ENCODE measurements at places on chromosomes 16 and 17.

GRCh38 chr16:47507701-47508100, 46.6 kb downstream of the PHKB start:
- DNase-seq: no peak

- no peak for DNase-seq
These were observed 44.6 kb downstream of the SMIM36 start for GRCh38 chr17:55466671-55467070.

- DNase-seq: no peak
These were observed 61.5 kb downstream of the NF1 start for GRCh38 chr17:31156326-31156725.

DNA sequence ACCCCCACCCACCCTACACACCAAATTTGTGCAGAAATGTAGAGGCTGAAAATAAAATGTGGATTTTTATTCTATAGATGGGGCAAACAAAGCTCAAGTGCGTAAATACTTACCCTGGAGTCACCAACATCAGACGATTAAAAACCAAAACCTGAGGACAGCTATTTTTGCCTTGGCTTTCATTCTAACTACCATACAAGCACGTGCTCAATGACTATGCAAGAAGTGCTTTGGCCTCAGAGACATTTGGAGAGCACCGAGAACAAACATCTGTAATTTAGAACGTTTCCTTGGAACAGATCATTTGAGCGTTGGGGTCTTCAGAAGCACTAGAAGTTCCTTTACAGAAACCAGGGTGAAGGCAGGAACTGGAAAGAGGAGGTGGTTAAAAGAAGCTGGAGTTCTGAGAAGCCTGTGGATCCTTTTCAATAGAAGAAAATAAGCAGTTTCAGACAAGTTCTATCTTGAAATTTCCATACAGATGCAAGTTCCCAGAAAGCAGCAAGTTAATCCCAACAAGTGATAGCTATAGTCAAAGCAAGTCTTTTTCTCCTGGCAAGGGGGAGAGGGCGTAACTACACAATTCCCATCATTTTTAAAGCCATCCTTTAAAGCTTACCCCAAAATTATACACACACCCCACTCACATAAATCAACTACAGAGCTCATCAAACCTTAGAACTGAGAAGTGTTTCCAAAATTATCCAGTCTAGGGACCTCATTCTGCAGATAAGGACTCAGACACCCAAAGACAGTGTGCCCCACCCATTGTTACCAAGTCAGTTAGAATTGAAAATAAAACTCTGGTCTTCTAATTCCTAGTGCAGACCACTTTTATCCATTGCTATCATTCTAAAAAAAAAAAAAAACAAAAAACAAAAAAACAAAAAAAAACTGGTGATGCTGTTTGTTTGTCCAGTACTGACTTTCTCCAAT, 29.6 kb upstream of the CDRT4 start:
- no peak for DNase-seq

DNA sequence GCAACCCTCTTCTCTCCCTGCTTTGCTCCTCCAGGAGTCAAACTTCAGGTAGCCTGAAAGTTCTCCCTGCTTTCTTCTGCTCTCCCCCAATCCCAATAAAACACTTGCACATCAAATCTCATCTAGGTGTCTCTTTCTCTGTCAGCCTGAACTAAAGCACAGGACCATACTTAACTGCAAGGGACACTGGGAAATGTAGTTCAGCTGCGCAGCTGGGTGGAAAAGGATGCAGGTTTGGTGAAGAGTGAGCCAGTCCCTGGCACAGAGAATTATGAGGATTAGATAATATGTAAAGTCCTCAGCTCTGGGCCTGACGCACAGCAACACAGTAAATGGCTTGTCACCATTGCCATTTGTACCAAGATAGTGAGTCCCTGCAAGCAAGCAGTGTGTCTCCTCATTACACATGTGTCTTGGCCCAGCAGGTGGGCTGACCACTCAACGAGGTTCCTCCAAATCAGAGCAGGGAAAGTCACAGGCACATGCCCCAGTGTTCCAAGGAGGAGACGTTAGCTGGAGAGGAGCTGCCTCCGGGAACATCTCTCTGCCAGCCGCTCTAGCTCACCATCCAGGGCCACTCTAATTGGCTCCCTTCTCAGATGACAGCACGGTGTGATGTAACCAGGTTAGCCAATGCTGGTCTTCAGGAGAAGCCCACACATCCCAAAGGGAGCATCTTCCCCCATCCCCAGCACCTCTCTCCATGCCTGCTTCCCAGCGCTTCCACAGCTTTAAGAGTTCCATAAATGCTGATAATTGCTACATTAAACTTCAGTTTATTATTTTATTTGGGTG, 29.7 kb upstream of the IRX3 start:
- no peak for DNase-seq

- DNase-seq: no peak
These were observed 11.4 kb upstream of the CDRT4 start for GRCh38 chr17:15478845-15479244.

Measured in RWPE1 (cell line).